Right cardiac atrium (tissue), 5 donors: ENCODE measurements at places on chromosomes 16 and 17. TPM values are rescaled to one million over a fixed set of nuclear protein-coding genes. Genes with fewer than 3 reads are reported as not detected.

Gene ADORA2B
- 0.37 TPM for total RNA-seq

Gene CBX2
- total RNA-seq: 3.5 TPM

Gene EME1
- 0.46 TPM for total RNA-seq

Gene ASPA
- 2.9 TPM for total RNA-seq

Gene MAF
- 19.5 TPM for total RNA-seq

Gene TNK1
- total RNA-seq: 3.6 TPM

Gene COL1A1
- total RNA-seq: 138 TPM

Gene CCL13
- total RNA-seq: 0.40 TPM

Gene CD300LB
- 0.09 TPM for total RNA-seq

Gene PAQR4
- 4.3 TPM for total RNA-seq

Gene CXCL16
- 5.0 TPM for total RNA-seq

Gene MT1G
- 1.1 TPM for total RNA-seq

Gene PABPN1L
- total RNA-seq: not detected

Gene GLTPD2
- total RNA-seq: not detected

Gene HSD17B1
- 1.5 TPM for total RNA-seq

Gene FA2H
- total RNA-seq: not detected

Gene CORO7
- total RNA-seq: 13.4 TPM

Gene ZFP3
- 12.0 TPM for total RNA-seq

Gene ABCA9
- total RNA-seq: 28.7 TPM

Gene SLC35G6
- total RNA-seq: not detected

Gene CCL3
- total RNA-seq: 2.3 TPM

Gene TMC8
- 3.1 TPM for total RNA-seq

Gene OSGIN1
- total RNA-seq: 2.7 TPM

Gene P2RX5
- total RNA-seq: 8.6 TPM

Gene EPOP
- total RNA-seq: 1.3 TPM

Gene SP6
- total RNA-seq: 3.6 TPM

Gene ITGA2B
- total RNA-seq: 9.7 TPM

Gene CHST5
- total RNA-seq: 0.17 TPM

Gene BRIP1
- total RNA-seq: 0.41 TPM

Gene FBXL16
- 0.38 TPM for total RNA-seq

Gene QRICH2
- total RNA-seq: 2.5 TPM

Gene KRT31
- not detected for total RNA-seq
